CD8-positive, alpha-beta T cell (primary cell): ENCODE measurements at places on chromosomes 6 and 20.

DNA sequence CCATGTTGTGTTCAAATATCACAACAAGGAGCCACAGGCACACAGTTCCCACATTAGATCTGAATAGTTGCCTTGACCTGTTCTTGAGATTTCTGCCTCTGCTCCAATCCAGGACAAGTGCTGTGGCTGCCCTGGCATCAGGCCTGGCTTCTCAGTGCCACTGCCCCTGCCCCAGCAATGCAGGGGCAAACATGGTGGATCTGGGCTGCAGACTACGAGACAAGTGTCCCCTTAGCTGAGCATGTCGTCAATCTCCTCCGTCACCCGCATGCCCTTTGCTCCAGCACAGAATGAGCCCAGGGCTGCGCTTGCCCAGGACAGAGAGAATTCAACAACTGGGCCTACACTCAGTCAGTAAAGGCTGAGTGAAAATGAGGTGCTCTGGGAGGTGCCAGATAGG is 201.6 kb downstream of the SYNDIG1 start:
- no peak for DNase-seq

DNA sequence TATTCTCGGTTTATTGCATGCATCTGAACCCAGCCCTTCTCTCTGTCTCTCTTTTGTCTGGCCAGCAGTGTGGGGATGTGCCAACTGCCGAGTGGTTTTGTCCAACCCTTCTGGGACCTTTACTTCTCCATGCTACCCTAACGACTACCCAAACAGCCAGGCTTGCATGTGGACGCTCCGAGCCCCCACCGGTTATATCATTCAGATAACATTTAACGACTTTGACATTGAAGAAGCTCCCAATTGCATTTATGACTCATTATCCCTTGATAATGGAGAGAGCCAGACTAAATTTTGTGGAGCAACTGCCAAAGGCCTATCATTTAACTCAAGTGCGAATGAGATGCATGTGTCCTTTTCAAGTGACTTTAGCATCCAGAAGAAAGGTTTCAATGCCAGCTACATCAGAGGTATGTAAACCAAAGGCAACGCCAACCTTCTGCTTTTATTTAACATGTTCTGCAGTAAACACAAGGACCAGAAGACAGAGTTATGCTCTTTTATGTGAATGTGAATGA is 65.8 kb downstream of the ADGRG6 start:
- no peak for DNase-seq

DNA sequence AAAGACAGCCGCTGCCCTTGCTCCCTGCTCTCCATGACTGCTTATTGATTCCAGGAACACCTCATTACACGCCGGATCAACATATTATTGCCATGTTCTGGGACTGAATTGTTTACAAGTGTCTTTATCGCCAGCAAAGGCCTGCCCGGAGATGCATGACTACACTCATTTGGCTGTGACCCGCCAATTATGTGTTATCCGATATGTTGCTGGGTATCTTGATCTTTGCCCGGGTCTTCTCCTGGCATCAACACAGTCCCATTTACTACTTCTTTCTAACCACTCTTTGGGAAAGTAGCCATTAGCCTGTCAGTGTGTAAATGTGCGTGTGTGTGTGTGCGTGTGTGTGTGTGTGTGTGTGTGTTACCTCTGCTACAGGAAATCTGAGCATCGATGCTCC is 15.4 kb downstream of the LINC00237 start:
- DNase-seq, result no peak

- no peak for DNase-seq
These were observed 148.6 kb downstream of the SOBP start for GRCh38 chr6:107638493-107638892.

GRCh38 chr6:31114970-31115849 is 610 bp downstream of the PSORS1C1 start:
- no peak for DNase-seq

DNA sequence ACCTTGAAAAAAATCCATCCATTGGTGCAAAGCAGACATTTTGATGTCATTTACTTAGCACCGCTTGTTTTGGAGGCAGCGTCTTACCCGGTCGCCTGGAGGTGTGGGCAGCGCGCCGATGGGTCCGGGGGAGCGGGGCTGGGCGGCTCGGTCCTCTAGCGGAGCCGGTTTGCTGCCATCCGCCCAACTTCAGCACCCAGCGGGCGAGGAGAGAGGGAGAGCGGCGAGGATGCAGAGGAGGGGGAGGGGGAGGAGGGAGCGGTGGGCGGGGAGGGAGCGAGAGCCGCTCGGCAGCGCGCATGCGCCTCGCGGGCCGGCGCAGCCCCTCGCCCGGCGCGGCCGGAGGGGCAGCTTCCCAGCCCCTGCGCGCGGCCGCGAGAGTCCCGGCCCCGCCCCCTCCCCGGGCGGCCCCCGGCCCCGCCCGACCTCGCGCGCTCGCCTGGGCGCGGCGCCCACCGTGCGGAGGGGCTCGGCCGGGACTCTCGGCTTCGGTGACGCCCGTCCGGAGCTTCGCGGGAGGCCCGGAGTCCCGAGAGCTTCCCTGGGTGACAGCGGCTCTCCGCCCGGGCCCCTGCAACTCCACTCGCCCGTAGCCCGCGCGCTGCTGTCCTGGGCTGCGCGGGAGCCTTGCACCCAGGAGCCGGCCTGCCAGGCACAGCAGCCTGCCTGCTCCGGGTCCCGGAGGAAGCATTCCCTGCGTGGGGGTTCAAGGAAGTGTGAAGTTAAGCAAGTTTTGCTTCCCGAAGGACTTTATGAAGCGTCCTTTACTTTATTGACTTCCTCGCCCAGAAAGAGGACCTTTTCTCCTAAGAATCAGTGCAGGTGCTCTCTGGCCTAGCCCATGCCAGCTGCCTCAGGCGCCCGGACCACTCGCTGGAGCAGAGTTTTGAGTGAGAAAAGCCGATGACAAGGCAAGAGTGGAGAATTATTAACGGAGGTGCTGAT is at the start of gene RGS17:
Gene RGS17, minus strand, starts transcription at position 246 of the 945 bp plus-strand sequence. CDS start 87,264 bp downstream, outside the sequence.
- DNase-seq, result no peak
